ENCODE measurements at places on chromosomes 2 and 18. TPM values are rescaled to one million over a fixed set of nuclear protein-coding genes. Genes with fewer than 3 reads are reported as not detected.

SPATA3 gene
- not detected for total RNA-seq

CABYR gene
- total RNA-seq: 1.9 TPM

- no peak for DNase-seq
Observed at GRCh38 chr2:12730265-12730664, 13.5 kb downstream of the TRIB2 start.

GRCh38 chr2:162422894-162423293 lies 79.0 kb downstream of the GCA start:
- no peak for DNase-seq

ADAM23 gene
- 0.37 TPM for total RNA-seq

DNA sequence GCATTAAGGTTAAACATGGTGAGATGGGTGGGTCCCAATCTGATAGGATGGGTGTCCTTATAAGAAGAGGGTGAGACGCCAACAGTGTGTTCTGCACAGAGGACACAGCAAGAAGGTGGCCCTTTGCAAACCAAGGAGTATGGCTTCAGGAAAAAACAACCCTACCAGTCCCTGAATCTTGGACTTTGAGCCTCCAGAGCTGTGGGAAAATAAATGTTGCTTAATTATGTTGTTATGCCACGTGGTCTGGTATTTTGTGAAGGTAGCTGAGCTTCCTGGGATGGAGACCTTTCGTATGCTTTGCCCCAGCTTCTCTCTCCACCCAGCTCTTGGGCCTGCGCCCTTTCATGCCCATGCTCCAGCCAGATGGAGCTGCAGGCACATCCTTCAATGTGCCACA lies 114.2 kb upstream of the EPC2 start:
- DNase-seq: no peak

DNA sequence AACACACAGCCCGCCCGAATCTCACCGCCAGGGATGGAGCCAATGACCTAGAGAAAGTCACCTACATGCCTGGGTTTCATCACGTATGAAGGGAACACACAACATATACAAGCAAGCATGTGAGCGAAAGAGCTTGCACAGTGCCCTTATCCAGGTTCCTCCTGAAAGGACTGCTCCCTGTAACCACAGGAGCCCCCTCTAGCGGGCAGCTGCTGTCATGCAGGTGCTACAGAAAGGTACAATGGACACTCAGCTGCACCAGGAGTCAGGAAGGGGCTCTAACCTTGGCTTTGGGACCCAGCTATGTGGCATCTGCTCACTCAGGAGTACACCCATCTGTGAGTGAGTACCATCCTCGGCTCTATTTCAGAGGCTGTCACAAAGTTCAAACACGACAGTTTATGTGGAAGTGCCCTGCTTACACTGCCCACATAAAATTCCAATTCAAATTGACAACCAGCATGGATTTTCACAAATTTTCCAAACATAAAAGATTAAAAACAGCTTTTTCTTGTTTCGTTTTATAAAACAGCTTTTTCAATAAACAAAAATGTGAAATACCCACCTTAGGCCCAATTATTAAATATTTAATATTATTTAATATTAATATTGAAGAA lies 3.5 kb downstream of the NDUFA10 start:
- DNase-seq: peak; percentile 47

GREB1 gene
- total RNA-seq: 5.3 TPM

DNA sequence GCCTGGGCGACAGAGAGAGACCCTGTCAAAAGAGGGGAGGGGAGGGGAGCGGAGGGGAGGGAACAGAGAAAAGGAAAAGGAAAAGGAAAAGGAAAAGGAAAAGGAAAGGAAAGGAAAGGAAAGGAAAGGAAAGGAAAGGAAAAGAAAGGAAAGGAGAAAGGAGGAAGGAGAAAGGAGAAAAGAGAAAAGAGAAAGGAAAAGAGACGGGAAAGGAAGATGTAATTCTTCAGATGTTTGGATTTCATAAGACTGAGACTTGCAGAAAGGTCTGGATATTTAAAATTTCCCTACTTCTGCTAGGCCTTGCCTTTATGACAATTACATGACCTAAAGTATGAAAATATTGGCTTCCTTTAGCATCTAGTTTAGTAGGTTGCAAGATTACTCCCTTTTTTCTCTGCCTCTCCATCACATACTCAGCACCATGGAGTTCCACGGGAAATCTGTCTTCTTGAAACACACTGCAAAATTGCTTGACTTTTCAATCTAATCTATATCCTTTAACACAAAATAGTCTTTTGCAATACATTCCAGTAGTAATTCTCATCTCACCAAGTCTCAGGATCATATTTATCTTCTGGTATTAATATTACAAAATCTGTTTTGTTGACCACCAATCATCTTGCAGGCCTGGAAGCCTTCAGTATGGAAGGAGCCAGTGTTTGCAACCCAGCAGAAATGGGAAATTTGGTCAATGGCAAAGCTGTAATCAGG lies 383.5 kb downstream of the ZEB2 start:
- no peak for DNase-seq

LONRF2 gene
- 32.8 TPM for total RNA-seq

CYP27A1 gene
- 22.6 TPM for total RNA-seq

DNA sequence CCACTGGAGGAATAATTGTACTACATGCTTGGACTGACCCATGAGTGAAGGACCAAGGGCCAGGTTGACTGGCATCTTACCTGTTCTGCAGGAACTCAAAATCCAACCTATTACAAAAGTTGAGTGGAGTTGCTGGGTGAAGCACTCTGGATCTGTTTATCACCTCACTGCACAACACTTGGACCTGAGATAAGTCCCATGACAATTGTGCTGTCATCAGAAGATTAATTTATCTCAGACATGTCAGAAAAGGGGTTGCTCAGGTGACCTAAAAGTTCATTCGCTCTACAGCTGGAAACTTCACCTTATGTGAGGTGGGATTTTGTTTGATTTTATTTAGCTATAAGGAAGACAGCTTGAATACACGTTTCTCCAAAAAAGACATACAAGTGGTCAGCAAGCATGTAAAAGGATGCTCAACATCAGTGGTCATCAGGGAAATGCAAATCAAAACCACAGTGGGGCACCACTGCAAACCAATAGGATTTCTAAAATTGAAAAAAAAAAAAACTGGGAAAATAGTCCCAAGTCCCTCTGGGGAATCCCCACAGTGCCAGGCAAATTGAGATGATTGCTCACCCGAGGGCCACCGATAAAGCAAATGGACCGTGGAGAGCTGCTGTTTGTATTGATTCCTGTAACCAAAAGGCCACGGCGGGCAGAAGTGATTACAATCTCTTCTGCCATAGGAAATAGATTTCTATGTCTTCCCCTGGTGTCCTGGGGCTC lies 65.8 kb upstream of the SLC35F5 start:
- no peak for DNase-seq

DNA sequence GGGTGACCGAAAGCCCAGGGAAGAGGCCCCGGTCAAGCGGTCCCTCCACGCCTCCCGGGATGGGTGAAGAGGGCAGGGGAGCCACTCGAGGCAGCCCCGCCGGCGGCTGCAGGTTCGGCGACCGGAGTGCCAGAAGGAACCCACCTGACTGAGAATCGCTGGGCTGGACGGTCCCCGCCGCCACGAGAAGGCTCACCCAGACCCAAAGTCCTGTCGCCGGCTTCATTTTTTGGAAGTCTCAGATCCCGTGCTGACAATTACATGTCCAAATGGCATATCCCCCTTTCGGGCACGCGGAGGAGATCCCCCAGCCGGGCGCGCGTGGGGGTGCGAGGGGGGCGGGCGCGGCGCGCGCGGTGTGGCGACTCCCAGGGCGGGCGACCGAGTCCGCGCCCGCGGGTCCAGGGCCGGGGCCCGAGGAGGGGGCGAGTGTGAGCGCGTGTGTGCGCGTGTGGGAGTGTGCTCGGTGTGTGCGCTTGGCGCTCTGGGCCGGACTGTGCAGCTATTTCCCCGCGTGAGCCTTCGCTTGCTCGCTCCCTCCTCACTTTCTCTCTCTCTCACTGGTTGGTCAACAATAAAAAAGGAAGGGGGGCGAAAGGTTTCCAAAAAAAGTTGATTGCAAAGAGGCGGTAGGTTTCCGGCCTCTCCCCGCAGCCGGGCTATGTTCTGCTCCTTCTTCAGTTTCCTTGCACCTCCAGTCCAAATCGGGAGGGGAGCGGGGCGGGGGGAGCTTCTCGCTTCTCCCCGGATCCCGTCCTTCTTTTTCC lies at the start of gene ERBB4:
Gene ERBB4, minus strand, starts transcription at position 498 of the 767 bp plus-strand sequence. Its CDS starts 272 bp downstream, at position 226.
- DNase-seq: no peak

DNA sequence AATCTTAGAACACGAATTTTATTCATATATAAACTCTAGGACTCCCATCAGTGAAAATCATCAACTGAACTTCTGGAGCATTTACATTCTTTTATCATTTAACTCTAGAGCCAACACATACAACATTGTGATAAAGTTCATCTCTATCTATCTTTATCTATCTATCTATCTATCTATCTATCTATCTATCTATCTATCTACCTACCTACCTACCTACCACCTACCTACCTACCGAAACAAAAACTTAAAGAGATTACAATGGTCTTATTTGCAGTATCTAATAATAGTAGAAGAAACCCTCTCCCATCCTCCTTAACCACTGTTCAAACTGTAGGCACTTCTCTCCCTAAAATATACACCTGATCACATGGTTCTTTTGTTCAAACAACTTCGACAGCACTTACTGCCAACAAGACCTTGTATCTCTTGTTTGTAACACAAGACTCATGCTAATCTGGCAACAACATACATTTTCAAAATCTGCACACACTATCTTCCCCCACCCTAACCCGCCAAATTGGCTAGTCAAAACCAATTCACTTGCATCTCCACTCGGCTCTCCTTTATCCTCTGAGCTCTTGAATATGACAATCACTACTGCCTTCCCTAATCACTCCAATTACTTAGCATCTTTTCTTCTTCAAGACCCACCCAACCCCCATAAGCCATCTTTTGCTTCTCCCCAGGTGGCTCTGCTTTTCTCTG lies 69.0 kb downstream of the GORASP2 start:
- DNase-seq: no peak
